Esophagus squamous epithelium (tissue), 5 donors: ENCODE measurements at places on chromosomes 2 and 18. TPM values are rescaled to one million over a fixed set of nuclear protein-coding genes. Genes with fewer than 3 reads are reported as not detected.
A peak's percentile ranks its signal among the peaks of the same experiment; 100 is the strongest.

The LINC00305 gene
- total RNA-seq: not detected

The ESPNL gene
- total RNA-seq: 1.3 TPM

DNA sequence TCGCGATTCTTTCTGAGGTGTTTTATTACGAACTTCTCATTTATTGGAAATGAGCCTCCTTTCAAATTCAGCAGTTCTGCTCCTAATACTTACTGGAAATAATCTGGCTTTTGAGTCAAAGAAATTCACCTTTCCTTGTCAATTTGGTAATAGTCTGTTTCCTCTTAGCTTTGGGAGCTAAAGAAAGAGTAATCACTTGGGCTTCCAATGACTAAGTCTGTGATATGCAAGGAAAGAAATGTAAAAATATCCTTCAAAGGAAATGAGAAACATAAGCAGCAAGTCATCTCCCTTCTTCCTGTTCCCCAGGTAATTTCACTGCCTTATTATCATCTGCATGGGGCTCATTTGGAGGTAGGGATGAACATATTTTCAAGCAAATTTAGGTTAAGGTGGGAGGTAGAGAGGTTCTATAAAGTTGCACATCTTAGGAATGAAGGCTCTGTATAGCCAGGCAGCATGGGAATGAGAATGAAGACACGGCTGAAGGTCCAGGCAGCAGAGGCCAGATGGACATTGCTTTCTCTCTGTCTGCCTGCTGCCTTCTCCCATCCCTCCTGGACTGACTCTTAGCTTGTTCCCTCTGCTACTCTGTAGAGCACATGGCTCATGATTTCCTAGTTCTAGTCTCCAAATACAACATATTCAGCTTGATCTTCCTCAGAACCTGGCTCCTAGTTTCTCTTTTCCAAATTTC lies 1.0 kb downstream of the SPP2 start:
- H3K4me1 ChIP-seq: no peaks in the 10 kb centered on the region
- no peak overlapping the region for H3K27ac ChIP-seq
- DNase-seq: no peak
- H3K36me3 ChIP-seq: no peaks in the 10 kb centered on the region

DNA sequence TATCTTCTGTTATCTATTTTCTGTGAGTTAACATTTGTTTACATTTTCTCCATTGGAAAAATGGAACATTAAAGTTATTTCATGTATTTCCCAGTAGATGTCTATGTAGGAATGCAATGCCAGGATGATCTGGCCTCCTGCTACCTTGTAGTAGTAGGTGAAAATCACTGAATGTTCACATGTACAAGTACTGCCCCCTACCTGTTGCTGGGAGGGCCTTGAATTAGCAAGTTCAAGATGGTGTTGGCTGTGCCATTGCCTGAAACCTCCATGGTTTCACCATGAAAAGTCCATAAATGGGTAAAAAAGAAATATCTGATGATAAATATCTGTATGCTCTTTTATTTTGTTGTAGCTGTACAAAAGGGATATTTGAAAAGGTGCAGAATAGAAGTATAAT lies 30.7 kb downstream of the XRCC5 start:
- H3K27ac ChIP-seq: no peak overlapping the region
- H3K27me3 ChIP-seq: no peaks in the 10 kb centered on the region
- no peaks in the 10 kb centered on the region for H3K36me3 ChIP-seq

GRCh38 chr2:78908973-78909372 lies 116.5 kb upstream of the REG3G start:
- DNase-seq: no peak
- no peak overlapping the region for H3K4me3 ChIP-seq
- H3K27ac ChIP-seq: no peak overlapping the region
- no peaks in the 10 kb centered on the region for H3K27me3 ChIP-seq
- no peaks in the 10 kb centered on the region for H3K4me1 ChIP-seq
- no peaks in the 10 kb centered on the region for H3K36me3 ChIP-seq

DNA sequence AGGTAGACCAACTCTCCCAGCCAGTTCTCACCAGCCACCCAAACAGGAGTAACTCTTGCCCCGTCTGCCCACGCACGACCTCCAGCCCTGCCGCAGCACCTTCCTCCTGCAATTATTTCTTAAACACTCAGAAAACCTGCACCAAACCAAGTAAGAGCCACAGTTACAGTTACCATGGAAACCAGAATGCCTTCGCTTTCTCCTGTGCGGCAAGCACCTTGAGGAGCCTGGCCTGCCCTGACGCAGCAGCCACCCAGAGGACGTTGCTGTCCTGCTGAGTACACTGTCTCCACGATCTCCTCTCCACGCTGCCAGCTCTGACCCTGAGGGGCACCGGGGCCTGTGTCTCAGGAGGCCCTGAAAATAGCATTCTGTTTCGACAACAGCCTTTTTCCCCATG lies 94.3 kb upstream of the SMIM21 start:
- H3K27me3 ChIP-seq: no peaks in the 10 kb centered on the region
- no peak for DNase-seq
- H3K4me3 ChIP-seq: no peak overlapping the region
- no peaks in the 10 kb centered on the region for H3K4me1 ChIP-seq

The MAP3K19 gene
- total RNA-seq: not detected

The B3GNT2 gene
- 41.9 TPM for total RNA-seq

DNA sequence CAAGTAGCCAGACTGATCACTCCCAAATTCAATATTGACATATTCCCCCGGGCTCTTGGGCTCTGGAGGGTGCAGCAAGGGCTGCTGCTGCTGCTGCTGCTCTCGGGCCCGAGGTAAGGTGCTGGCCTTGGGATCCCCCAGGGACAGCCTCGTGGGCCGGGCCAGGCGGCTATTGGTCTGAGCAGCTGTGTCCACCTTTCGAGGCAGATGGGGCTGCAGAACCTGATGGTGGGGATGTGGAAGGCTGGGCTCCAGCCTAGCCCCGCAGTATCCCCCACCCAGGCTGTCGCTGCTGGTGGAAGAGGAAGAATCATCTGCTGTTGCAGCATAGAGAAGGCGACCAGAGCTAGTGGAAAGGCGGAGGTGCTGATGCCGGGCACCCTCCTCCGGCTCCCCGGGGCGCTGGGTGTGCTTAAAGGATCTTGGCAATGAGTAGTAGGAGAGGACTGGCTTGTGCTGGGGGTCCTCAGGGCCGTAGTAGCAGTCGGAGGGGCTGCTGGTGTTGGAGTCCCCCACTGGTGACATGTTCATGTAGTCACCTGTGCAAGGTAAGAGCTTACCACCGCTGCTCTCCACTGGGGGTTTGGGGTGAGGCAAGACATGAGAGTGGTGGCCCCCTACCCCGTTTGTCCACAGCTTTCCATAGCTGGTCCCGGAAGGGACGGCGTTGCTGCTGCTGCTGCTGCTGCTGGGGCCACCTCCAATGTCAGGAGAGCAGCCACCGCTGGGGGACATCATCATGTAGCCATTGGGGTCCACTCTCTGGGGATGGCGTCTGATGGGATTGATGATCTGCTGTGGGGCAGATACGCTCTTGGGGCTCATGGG lies 3.4 kb downstream of the IRS1 start:
- DNase-seq: no peak
- H3K4me3 ChIP-seq: peak overlapping the region; percentile 78
- H3K36me3 ChIP-seq: no peaks in the 10 kb centered on the region
- H3K4me1 ChIP-seq: peaks cover 23% of the 10 kb centered on the region

The COQ10B gene
- total RNA-seq: 15.9 TPM

The PDCD1 gene
- 2.5 TPM for total RNA-seq

DNA sequence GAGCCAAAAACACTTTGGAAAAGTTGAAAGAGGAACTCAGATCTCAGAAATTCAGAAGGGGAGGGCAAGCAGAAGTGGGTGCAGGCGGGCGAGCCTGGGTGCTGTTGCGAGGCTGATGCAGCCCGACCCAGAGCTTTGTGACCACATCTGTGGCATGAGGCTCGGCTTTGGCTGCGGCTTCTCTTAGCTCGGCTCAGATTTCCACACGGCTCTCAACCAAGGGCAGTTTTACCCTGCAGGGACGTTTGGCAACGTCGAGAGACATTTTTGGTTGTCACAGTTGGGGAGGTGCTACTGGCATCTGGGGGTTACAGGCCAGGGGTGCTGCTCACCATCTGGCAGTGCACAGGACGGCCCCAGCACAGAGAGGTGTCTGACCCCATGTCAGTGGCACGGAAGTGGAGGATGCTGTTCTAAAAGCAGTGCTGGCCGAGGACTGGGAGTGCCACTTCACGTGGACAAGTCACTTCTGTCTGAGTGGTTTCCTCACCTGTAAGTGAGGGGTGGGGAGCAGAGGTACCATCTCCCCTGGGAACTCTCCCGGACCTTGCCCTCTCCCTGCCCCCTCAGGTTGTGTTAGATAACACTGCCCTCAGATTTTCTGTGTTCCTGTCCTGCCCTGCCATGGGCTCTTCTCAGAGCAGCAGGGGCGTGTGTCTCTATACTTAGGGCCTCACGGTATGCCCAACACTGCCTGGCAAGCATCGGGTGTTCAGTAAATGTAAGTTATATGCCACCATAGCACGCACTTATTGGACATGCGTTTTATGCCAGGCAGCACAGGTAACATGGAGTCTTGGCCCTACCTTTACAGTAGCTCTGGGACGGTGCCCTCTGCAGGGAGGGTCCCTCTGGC lies 48.7 kb upstream of the FAHD2A start:
- no peak for DNase-seq
- H3K4me1 ChIP-seq: no peaks in the 10 kb centered on the region
- no peaks in the 10 kb centered on the region for H3K36me3 ChIP-seq
- H3K4me3 ChIP-seq: no peak overlapping the region
- no peak overlapping the region for H3K27ac ChIP-seq

- H3K4me1 ChIP-seq: peaks cover 10% of the 10 kb centered on the region
- H3K36me3 ChIP-seq: no peaks in the 10 kb centered on the region
- peak overlapping the region; percentile 32 for H3K27ac ChIP-seq
- peak overlapping the region; percentile 71 for H3K4me3 ChIP-seq
Measured at GRCh38 chr2:17877811-17878280, 621 bp upstream of the KCNS3 start.

DNA sequence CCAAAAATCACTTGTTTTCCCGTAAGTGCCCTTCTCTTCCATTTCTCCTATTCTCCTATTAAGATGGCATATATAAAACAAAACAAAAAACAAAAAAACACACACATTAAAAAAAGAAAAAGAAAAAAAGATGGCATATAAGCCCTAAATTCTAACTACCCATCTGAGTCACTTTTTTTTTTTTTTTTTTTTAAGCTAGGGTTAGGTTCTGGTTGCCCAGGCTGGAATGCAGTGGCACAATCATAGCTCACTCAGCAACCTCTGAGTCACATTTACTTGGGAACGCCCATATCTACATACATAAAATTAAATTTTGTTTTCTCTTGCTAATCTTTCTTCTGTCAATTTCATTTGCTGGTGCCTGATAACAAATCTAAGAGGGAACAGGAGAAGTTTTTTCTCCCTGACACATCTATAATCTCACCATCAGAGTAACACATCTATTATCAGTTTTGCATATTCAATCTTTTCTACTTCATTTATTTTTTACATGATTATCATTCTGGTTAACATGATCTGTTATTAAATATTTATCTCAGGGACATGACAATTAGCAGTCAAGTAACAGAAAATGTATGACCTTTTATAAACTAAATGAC lies 52.1 kb downstream of the EEF1B2 start:
- peak overlapping the region; percentile 72 for H3K27ac ChIP-seq
- no peak overlapping the region for H3K4me3 ChIP-seq
- peaks cover 33% of the 10 kb centered on the region for H3K4me1 ChIP-seq
- DNase-seq: no peak
- no peaks in the 10 kb centered on the region for H3K36me3 ChIP-seq

DNA sequence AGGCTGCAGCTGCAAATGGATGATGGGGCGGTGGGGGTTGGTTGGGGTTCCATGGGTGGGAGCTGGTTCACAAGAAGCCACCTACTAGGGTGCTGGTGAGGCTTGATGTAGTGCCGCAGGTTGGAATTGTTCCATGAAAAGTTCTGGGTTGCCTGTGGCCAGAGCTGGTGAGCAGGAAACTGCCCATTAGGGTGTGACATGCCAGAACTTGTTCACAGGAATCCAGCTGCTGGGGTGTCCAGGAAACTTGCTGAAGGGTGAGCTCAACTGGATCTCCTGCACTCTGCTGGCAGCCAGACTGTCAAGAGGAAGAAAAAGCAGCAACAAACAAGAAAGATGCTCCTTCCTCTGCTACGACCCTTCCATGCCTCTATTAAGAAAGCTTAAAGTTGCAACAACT lies 48.8 kb downstream of the MAP3K20 start:
- H3K4me1 ChIP-seq: peaks cover 3% of the 10 kb centered on the region
- H3K36me3 ChIP-seq: no peaks in the 10 kb centered on the region
- DNase-seq: no peak
- H3K4me3 ChIP-seq: no peak overlapping the region
- H3K27me3 ChIP-seq: no peaks in the 10 kb centered on the region

The CD207 gene
- 1.1 TPM for total RNA-seq

GRCh38 chr2:183070942-183071844 lies 7.4 kb upstream of the DUSP19 start:
- peaks cover 10% of the 10 kb centered on the region for H3K27me3 ChIP-seq
- no peak overlapping the region for H3K4me3 ChIP-seq
- no peaks in the 10 kb centered on the region for H3K36me3 ChIP-seq

DNA sequence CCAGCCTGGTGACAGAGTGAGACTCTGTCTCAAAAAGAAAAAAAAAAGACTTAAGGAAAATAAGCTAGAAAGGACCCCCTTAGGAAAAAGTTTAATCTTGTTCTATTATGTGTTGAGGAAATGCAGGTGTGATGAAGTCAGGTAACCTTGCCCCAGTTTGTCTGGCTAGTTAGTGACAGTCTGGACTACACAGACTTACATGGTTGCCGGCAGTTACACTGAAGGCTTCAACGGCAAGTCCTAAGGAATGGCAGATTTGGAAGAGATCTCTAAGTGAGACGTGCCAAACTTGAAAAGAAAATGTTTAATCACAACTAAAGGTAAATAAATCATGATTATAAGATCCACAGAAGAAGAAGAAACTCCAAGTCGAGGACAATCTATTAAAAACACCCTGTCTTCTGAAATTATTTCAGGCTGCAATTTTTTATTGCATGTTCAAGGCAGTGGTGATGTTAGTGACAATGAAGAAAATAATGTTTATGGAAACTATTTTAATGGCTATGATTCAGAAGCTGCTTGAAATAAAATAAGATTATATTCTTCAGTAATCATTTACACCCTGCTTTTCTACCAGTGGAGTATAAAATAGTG lies 84.2 kb downstream of the TTC27 start:
- no peaks in the 10 kb centered on the region for H3K36me3 ChIP-seq
- DNase-seq: no peak
- no peaks in the 10 kb centered on the region for H3K27me3 ChIP-seq
- H3K27ac ChIP-seq: no peak overlapping the region
- H3K4me3 ChIP-seq: no peak overlapping the region

The B3GNT7 gene
- 5.7 TPM for total RNA-seq

- H3K4me1 ChIP-seq: peaks cover 42% of the 10 kb centered on the region
- H3K36me3 ChIP-seq: peaks cover 6% of the 10 kb centered on the region
- H3K27me3 ChIP-seq: no peaks in the 10 kb centered on the region
- DNase-seq: no peak
- no peak overlapping the region for H3K4me3 ChIP-seq
Measured at GRCh38 chr2:46963941-46964673, 48.5 kb upstream of the MCFD2 start.

The ACVR1C gene
- total RNA-seq: not detected

The GPR39 gene
- total RNA-seq: 0.76 TPM

GRCh38 chr2:217919781-217920351 lies 82.9 kb downstream of the TNS1 start:
- H3K4me1 ChIP-seq: peaks cover 100% of the 10 kb centered on the region
- DNase-seq: no peak
- no peaks in the 10 kb centered on the region for H3K27me3 ChIP-seq

The CD28 gene
- 0.82 TPM for total RNA-seq
